Activated CD4-positive, alpha-beta T cell treated with anti-CD3 and anti-CD28 coated beads, Interleukin-2, amount 50 U/mL, for 4 hours (primary cell): ENCODE measurements at places on chromosomes 1 and 21.

- no peak for DNase-seq
Observed at GRCh38 chr21:39010629-39011404, 172.4 kb downstream of the PSMG1 start.

- DNase-seq, result no peak
Observed at GRCh38 chr1:59601811-59602210, 212.9 kb upstream of the HOOK1 start.

GRCh38 chr1:48739091-48739490 lies 37.6 kb downstream of the BEND5 start:
- DNase-seq, result no peak

GRCh38 chr1:224433701-224434672 lies 610 bp downstream of the WDR26 start:
- DNase-seq, result peak; percentile 26

DNA sequence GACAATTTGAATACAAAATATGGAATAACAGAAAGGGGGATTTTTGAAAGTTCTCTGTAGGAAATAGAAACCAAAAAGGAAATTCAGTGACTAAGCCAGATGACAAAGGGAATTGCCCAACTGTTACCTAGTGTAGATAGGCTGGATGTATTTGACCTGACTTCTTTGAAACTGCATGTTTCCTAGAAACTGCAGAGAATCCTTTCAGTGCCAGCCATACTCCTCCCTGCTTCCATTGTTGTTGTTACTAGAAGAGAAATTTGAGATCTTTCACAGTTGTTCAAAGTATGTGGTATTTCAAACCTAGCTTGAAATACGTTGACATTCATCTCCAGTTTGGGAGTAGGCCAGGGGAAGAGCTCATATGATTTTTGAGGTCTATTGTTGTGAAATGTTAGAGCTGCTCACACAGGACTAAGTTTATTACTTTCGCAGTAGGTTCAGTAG lies 1.8 kb upstream of the GBP5 start:
- no peak for DNase-seq

GRCh38 chr1:82565146-82565545 lies 764.4 kb downstream of the ADGRL2 start:
- no peak for DNase-seq
